ENCODE measurements at places on chromosomes 16 and 17.

DNA sequence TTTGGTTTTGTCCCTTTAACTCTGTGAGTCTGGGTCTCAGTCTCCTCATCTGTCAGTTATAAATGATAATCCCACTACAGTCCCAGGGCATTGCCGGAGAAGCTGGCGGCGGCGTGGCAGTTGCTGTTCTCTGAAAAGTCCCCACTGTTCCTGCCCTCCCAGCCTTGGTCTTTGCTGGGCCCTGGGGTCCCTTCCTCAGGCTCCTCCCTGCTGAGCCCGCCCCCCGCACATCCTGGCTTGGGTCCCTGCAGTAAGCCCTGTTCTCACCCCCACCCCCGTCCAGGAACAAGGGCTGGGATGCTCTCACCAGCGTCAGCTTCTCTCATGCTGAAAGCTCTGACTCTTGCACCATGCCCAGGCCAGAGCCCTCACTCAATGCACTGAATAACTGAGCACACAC lies 35.3 kb upstream of the PEMT start:
- no peak for DNase-seq

- DNase-seq, result no peak
Observed at GRCh38 chr17:77222356-77222755, 81.6 kb downstream of the SEC14L1 start.

GRCh38 chr17:73555199-73555960 lies 88.9 kb downstream of the SDK2 start:
- DNase-seq, result no peak

DNA sequence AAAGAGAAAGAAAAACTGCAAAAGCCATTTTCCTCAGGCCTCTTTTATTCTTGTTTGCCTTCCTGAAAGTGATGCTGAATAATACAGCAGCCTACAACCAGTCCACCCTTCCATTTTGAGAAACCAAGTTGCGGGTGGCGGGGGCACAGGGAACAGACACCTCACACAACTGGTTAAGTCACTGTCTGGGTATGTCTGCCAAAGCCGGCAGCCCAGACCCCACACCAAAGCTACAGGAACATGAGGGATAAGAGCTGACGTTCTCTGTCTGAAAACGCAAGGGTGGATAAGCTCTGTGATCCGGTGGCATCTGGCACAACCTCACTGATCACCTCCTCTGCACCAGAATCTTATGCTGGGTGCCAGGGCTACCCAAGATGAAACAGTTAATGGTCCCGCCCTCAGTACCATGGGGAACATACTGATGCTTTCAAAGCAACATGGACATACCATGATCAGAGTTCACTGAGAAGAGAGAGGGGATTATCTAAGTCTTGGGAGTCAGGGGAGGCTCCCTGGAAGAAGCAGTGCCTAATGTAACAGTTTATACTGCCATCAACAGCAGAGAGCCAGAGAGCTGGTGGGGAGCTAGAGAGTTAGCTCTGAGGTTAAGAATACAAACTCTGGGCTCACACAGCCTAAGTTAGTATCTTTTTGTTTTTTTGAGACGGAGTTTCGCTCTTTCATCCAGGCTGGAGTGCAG lies 53.5 kb downstream of the ERCC4 start:
- no peak for DNase-seq

DNA sequence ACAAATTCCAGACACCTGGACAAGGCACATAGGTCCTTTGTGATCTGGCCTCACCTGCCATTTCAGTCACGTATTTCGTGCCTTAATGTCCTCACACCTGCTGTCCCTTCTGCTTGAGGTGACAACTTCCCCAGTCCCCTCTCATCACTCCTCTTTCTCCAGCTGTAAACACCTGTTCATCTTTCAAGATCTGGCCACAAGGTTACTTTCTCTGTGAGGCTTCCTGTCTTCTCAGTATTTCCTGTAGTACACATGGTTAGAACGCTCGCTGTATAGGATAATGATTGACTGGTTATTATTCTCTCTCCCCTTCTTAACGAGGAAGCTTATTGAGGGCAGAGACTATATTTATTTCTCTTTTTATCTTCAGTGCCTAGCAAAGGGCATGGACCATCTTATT lies 74.5 kb upstream of the PMFBP1 start:
- no peak for DNase-seq

DNA sequence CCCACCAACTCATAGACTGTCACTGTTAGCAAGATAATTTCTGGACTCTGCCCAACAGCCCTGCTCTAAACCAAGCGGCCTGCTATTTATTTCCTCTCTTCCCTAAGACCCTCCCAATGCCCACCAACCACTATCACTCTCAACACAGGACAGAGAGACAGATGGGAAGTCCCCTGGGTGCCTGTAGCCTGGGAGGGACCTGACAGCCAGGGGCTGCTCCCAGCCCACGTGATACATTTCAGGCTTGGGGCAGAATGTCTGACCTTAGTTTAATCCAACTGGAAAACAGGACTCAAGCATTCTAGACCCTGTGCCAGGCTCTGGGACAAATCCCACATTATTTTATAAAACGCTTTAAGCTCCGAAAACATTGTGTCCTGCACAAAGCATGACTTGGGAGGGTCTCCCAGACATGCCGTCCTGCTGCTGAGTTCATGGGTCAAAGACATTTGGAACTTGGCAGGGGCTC lies 23.6 kb downstream of the XYLT1 start:
- no peak for DNase-seq

- peak; percentile 66 for DNase-seq
Observed at GRCh38 chr17:42436391-42436790, 13.3 kb upstream of the CAVIN1 start.

GRCh38 chr16:19239511-19240155 lies 45.9 kb upstream of the CLEC19A start:
- no peak for DNase-seq

DNA sequence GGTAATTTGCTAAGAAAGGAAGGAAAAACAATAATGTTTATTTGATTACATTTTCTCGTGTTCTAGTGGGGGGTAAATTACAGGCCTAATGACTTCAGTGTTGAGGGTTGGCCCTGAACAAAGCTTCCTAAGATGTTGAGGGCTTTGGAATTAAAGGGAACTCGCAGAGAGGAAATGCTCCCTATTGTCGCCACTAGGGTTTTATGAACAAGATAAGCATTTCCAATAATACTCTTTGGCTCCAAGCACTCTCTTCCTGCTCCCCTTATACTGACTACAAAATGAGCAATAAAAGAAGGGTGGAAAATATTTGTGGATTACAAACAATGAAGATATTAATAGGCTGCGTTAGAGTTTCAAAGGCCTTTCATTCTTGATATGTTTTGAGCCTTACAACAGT lies 363.6 kb downstream of the HS3ST3B1 start:
- no peak for DNase-seq

GRCh38 chr16:9706217-9706836 lies 475.9 kb downstream of the GRIN2A start:
- no peak for DNase-seq

DNA sequence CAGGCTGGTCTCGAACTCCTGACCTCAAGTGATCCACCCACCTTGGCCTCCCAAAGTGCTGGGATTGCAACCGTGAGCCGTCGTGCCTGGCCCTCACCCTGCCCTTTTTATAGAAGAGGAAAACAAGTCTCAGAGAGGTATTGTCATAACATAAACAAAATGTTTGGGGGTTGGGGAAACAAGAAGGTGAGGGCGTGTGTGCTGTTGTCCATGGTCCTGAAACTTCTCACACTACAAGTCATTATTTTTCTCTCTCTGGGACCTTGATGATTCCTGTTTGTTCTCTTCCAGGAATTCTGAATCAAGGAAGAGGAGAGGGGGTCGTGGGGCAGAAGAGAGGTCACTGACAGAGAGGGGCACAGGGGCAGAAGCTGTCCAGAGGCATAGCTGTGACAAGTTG lies 160.2 kb upstream of the LHX1 start:
- peak; percentile 26 for DNase-seq

DNA sequence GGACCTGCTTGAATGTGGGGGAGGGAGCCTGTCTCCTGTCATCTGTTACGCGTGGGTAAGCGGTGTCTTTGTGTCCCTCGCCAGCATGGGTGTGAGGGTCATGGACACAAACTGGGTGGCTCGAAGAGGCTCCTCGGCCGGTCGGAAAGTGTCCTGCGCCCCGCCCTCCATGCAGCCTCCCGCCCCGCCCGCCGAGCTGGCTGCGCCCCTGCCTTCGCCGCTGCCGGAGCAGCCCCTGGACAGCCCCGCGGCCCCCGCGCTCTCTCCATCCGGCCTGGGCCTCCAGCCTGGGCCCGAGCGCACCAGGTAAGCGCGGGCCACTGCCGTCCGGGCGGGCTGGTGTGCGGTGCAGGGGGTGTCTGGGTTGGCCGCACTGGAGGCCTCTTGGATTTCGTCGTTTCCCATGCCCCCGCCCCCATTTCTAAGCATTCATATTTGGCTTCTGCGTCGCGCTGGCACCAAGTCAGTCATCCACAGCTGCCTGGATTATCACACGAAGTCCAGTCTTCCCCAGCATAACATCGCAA lies 43.8 kb downstream of the ELAC2 start:
- DNase-seq, result peak; percentile 13

DNA sequence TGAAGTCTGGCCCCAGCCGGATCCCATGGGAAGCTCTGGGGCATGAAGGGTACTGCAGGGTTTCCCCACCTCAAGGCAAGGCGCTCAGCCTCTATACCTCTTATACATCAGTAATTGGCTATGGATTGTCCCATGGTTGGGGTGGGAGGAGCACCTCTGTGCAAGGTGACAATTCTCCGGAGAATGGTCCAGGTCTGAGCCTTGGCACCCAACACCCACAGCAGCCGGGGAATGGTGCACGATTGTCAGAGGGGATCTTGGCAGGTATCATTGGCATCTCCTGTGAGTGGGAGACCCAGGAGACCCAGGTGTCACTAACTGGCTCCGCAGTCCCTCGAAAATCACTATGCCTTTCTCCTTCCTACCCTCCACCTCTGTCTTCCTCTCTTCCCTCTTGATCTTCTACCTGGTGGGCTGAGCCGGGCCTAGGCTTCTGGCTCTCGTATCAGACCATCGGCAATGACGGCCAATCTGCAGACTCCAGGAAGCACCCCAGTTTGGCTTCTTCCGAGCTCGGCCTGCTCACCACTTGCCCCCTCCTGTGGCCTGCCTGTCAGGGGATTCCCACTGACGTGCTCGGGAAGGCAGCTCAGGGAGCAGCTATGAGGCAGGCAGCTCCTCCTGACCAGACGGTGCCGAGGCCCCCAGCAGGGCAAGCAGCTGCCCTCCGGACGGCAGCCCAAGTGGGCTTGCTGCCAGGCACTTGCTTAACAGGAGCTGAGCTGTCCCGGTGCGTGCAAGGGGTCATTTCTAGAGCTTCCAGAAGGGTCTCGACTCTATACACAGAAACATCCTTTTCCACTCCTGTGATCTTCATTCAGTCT lies 10.0 kb upstream of the CALB2 start:
- DNase-seq, result no peak

GRCh38 chr16:29903590-29903989 lies 3.3 kb downstream of the ASPHD1 start:
- no peak for DNase-seq

- DNase-seq, result no peak
Observed at GRCh38 chr17:42886283-42887176, 14.1 kb upstream of the G6PC1 start.

DNA sequence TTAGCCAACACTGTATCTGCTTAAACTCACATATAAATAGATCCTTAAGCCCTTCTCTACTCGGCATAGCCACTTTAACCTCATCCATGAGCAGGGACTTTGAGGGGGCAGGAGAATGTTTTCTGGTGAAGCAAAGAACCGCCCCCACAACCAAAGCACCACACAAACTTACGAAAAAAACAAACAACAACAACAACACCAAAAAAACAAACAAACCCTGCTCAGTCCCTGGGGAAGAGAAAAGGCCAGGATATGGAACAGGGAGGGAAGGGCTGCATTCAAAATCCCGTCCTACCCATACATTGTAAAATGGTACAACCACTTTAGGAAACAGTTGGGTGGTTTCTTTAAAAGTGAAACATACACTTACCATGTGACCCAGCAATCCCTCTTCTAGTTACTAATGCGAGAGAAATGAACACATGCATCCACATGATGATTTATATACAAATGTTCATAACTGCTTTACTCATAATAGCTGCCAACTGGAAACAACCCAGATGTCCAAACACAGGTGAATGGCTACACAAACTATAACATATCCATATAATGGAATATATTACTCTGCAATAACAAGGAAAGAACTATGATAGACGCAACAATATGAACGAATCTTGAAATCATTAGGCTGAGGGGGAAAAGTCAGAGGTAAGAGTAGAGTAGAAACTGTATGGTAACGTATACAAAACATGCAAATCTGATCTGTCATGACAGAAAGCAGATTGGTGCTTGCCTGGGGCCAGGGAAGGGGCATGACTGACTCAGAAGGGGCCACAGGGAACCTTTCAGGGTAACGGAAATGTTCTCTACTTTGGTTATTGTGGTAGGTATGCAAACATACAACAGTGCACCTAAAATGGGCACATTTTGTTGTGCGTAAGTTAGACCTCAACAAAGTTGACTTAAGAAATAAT lies 37.7 kb upstream of the TOB1 start:
- DNase-seq, result no peak

DNA sequence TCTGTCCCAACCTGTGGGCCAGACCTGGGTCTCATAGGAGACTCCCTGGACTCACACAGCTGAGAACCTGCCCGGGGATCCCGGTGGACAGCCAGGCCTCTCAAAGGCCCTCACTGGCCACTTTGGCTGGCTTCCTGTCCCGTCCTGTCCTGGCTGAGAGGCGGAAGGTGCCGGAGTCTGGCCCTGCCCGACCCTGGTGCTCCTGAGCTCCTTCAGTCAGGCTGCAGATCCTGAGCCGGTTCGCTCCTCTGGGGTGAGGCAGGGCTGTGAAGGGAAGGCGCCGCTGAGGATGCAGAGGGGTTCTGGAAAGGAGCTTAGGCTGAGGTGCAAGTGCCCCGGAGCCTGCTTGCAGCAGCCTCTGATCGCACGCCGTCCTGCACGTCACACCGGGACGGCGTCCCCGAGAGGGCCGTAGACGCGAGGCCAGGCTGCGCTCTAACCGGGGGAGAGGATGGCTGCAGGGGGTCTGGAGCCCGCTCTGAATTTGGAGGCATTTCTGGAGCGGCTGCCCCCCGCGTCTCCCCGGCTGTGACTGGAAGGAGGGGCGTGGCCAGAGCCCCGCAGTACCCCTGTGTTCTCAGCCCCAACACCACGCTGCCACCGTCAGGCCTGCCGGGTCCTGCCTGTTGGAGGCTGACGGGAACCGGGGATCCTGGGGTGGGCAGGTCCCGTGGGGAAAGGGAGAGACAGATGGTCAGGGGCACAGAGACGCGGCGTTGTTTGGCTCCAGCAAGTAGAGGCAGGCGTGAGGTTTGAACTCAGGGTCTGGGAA lies 4.1 kb downstream of the HGS start:
- DNase-seq, result no peak

GRCh38 chr17:538181-538973 lies 176.3 kb downstream of the VPS53 start:
- DNase-seq, result peak; percentile 66

DNA sequence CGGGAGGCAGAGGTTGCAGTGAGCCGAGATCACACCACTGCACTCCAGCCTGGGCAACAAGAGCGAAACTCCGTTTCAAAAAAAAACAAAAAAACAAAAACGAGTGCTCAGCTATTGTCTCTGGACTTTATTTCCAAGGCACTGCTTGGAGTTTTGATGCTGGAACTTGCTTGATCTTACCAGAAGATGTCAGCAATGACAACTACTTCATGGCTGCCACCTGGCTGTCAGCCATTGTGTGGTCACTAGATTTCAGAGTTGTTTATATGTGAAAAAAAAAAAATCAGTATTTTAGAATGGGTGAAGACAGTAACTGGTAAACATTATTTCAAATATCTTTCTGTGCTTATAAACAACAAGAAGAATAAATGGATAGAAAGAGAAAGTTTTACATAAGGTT lies 26.3 kb upstream of the OR4D1 start:
- peak; percentile 43 for DNase-seq

- peak; percentile 69 for DNase-seq
Observed at GRCh38 chr16:49859125-49859811, 3.4 kb upstream of the ZNF423 start.

GRCh38 chr17:54270499-54270898 lies 447.8 kb downstream of the KIF2B start:
- DNase-seq, result no peak
